ENCODE measurements at places on chromosomes 2 and 18.

DNA sequence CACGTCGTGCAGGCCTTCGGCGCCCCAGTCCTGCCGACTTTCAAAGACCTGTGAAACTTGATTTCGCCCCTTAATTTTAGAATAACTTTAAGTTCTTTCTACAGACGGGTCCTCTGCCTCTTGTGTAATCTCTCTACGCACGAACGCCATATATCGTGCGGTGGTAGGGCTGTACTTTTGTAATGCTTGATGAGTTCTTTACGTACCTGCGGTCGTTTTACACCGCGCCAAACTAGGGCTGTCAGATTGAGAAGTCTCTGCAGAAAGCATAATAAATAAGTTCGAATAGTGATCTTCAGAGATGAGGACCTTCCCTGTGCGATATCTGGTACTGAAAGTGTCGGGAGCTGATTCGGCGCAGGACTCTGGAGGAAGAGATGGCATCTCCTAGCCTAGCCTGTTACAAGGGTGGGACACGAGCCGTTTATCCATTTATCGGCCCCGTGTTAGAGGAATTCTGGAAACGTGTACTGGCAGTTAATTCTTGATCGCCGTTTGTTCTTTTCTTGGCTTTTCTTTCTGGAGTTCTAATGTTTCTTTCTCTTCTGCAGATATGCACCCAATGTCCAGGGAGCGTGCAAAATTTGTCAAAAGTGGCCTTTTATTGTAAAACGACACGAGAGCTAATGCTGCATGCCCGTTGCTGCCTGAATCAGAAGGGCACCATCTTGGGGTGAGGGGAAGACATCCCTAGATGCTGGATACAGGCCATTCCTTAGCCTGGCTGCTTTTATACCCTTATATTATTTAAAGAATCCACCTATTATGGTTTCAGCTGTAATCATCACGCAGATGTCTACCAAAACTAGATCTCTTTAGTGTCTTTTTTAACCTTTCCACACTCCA is 781 bp upstream of the SLC5A6 start:
- DNase-seq = no peak

- no peak for DNase-seq
Observed at GRCh38 chr18:45938488-45938935, 28.6 kb downstream of the EPG5 start.

GRCh38 chr2:235195921-235196320 is 244.1 kb downstream of the SH3BP4 start:
- no peak for DNase-seq

GRCh38 chr2:98205889-98206288 is 118.9 kb downstream of the VWA3B start:
- DNase-seq = no peak

DNA sequence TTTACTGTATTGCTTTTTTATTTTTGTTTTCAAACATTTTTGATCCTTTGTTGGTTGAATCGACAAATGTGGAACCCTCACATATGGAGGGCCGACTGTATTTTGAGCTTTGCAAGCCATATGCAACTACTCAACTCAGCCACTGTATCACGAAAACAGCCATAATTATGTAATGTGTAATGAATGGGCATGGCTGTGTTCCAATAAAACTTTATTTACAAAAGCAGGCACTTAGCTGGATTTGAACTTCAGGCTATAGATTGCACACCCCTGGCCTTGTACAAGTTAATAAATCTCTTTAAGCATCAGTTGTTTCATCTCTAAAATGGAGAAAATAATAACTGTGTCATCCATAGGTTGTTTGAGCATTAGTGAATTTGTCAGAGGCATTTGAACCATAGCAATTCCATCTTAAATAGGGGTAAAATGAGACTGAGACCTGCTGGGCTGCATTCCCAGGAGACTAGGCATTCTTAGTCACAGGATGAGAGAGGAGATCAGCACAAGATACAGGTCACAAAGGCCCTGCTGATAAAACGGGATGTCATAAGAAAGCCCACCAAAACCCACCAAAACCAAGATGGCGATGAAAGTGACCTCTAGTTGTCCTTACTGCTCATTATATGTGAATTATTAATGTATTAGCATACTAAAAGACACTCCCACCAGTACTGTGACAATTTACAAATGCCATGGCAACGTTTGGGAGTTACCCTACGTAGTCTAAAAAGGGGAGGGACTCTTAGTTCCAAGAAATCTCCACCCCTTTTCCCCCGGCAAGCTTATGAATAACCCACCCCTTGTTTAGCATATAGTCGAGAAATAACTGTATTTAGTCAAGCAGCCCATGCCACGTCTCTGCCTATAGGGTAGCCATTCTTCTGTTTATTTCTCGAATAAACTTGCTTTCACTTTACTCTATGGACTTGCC is 13.7 kb upstream of the LTBP1 start:
- peak; percentile 61 for DNase-seq

DNA sequence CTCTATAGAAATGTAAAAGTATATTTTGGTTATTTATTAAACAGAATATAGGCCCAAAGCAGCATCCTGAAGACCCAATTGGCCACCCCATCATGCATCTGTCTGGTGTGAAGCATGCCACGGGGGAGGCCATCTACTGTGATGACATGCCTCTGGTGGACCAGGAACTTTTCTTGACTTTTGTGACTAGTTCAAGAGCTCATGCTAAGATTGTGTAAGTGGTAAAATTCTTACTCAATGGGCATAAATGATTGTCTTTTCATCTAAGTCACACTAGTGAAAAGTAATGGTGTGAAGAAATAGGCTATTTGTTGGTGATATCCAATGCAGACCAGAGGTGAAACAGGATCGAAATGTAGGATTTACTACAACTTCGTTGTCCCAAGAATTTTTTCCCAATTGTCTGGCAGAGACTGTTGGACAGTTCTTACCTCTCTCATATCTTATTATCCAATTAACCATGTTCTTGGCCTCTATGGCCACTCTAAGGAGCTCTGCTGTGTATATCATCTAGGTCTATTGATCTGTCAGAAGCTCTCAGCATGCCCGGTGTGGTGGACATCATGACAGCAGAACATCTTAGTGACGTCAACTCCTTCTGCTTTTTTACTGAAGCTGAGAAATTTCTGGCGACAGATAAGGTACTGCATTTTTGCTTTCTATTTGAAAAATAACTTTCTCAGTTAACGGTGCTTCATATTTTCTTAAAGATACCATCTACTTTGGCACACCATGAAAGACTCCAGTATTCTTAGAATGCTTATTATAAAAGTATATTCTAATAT is 35.0 kb downstream of the AOX1 start:
- no peak for DNase-seq

DNA sequence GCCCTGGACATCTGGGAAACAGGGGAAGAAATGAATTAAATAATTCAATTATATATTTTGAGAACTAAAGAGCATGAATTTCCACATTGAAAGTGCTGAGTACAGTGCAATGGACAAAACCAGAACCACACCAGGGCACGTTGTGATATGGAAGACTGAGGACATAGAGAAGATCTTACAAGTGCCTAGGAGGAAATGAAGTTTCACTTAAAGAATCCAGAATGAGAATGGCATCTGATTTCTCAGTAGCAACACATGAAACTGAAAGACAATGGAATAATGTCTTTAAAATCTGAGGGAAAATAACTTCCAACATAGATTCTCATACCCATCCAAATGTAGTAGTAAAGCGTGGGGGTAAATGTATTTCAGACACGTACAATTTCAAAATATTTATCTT is 20.3 kb upstream of the AAK1 start:
- no peak for DNase-seq

GRCh38 chr2:223760838-223761502 is 76.4 kb downstream of the AP1S3 start:
- DNase-seq = peak; percentile 90
